ENCODE measurements at places on chromosomes 4 and X.

GRCh38 chrX:19121898-19122640 is at the start of gene ADGRG2:
Gene ADGRG2, minus strand, starts transcription at chrX:19122468. Its CDS starts 53,634 bp downstream, at chrX:19068834.
- DNase-seq, result no peak

GRCh38 chr4:47413521-47413920 is 50.0 kb downstream of the COMMD8 start:
- no peak for DNase-seq

DNA sequence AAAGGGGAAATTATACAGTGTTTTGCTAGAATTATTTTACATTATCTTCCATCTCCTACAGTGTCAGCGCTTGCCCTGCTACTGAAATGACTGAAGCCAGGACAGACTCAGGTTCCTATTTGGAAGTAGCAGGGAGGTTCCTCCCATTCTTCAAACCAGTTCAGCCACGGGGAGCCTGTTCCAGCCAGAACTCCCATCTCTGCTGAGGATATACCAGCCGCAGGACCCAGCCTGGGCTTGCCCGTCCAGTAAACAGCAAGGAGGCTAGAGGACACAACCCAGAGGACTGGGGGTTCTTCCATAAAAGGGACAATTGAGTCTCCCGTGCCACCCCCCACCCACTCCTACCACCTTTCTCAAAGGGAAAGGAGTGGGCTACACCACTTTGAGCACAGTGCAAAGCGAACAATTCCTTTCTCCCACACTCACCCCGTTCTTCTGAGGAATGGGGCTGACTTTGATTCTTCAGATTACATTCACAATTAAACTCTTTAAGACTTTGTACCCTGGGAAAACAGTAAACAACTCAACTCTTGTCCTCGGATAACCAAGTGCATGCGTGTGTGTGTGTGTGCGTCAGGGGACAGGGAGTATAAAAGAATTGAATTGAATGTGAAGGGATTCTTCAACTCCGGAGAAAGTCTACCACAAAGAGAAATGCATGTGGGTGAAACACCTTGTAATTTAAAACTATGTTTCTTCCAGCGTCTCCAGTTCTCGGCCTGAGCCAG is 31.0 kb upstream of the PPARGC1A start:
- no peak for DNase-seq

GRCh38 chr4:1105067-1105466 is 8.3 kb downstream of the RNF212 start:
- DNase-seq, result no peak

DNA sequence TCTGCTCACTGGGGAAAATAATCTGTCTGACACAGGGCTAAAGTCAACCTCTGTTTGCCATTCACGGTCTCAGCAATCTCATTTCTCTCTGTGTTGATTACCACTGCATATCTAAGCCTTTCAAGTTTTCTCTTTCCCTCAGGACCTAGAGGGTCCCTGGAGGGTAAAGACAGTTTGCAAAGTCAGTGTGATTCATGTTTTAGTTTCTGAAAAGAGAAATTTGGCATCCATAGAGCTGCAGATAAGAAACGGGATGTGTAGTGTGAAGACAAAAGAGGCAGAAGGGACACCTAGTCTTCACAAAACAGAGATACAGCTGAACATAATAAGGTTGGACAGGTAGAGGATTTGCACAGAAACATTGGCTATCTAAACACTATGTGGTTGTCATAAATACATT is 34.5 kb upstream of the KDR start:
- no peak for DNase-seq

- DNase-seq, result no peak
Measured at GRCh38 chrX:120450163-120450562, 18.9 kb downstream of the LAMP2 start.

DNA sequence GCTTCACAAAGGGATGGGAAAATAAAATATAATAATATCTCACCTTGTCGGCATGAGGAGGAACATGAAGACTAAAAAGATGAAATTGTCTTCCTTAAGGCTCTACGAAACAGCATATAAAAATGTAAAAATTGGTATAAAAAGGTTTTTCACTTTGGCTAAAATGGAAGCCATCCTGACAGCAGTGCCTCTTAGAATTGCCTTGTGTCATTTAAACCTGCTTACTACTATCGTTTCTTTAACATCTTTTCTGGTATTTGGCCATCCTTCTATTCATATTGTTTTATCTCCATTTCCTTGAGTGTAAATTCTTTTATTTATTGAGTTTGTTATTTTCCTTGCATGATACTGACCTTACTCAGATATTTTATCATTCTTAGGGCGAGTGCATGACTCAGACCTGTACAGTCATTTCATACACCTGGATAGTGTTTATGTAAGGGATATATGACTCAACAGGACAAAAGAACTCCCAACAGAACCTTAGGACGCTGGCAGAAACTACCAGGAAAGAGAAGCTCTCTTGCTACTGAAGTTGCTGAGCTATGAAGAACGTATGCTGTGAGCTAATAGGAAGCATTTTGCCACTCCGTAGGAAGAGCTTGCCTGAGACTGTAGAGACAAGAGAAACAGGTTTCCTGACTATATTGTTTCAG is 5.8 kb upstream of the CDKN2AIP start:
- no peak for DNase-seq

DNA sequence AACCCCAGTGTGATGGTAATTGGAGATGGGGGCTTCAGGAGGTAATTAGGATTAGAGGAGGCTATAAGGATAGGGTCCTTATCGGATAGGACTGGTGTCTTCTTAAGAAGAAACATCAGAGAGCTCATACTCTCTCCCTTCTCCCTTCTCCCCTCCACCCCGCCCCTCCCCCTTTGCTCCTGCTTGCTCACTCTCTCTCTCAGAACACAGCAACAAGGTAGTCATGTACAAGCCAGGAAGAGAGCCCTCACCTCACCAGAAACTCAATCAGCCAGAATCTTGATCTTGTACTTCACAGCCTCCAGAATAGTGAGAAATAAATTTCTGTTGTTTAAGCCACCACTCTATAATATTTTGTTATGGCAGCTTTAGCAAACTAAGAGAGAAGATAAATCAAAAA is 4.5 kb downstream of the DDX60L start:
- no peak for DNase-seq

- no peak for DNase-seq
Measured at GRCh38 chr4:663438-664428, 10.3 kb downstream of the ATP5ME start.

GRCh38 chrX:119228512-119229252 is 7.4 kb upstream of the PGRMC1 start:
- DNase-seq, result no peak

GRCh38 chr4:75490155-75490554 is 24.0 kb downstream of the RCHY1 start:
- DNase-seq, result no peak

DNA sequence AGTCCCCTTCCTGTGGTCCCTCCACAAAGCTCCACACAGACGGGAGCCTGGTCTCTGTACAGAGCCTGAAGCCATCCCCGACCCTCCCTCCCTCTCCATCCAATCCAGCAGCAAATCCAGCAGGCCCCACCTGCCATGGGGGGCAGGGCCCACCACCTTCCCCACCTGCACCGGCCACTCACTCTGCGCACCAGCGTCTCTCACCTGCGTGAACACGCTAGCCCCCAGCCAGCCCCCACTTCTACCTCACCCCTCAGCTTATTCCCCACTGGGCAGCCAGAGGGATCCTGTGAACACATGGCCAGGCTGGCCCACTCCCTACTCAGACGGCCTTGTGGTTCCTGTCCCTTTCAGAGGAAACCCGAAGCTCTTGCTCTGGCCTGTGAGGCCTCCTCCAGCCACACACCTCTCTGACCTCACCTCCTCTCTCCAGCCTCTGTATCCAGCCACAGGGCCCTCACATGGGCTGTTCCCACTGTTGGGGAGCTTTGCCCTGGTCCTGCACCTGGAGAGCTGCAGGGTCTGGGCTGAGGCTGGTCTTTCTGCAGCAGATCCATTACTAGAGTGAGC is 70.9 kb downstream of the WFS1 start:
- DNase-seq, result no peak

GRCh38 chr4:89379511-89380044 is 72.0 kb upstream of the GPRIN3 start:
- DNase-seq, result no peak

GRCh38 chr4:73446336-73446938 is 10.4 kb downstream of the AFP start:
- no peak for DNase-seq

GRCh38 chrX:31894152-31894551 is 822.3 kb upstream of the FTHL17 start:
- DNase-seq, result no peak

Data from right renal pelvis (tissue), 4 donors.